ENCODE measurements at places on chromosomes 11 and 22.

GRCh38 chr11:19432370-19433061 is 191.8 kb upstream of the E2F8 start:
- DNase-seq = no peak

- DNase-seq = no peak
Measured at GRCh38 chr11:98062714-98063113, 958.0 kb upstream of the CNTN5 start.

DNA sequence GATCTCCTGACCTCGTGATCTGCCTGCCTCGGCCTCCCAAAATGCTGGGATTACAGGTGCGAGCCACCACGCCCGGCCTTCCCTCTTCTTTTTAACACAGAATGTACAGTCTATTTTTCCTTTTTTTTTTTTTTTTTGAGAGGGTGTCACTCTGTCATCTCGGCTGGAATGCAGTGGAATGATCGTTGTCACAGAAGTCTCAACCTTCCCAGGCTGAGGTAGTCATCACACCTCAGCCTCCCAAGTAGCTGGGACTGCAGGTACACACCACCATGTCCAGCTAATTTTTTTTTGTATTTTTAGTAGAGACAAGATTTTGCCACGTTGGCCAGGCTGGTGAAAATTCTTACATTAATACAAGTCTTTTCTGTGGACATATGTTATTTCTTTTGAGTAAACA is 13.1 kb downstream of the PPP6R2 start:
- DNase-seq = no peak

- no peak for DNase-seq
Measured at GRCh38 chr11:14657841-14658240, 14.2 kb downstream of the PDE3B start.

Measured in activated CD8-positive, alpha-beta memory T cell treated with anti-CD3 and anti-CD28 coated beads for 4 hours (primary cell).